Thyroid gland (tissue), 4 donors: ENCODE measurements at places on chromosomes 2 and 18. TPM values are rescaled to one million over a fixed set of nuclear protein-coding genes. Genes with fewer than 3 reads are reported as not detected.

GRCh38 chr2:218569661-218570500 lies 1.2 kb downstream of the CNOT9 start:
- DNase-seq, result no peak

MAP3K19 gene
- total RNA-seq, result 0.15 TPM

TBR1 gene
- total RNA-seq, result not detected

CNDP1 gene
- not detected for total RNA-seq

- peak; percentile 21 for DNase-seq
Measured at GRCh38 chr18:9684881-9685614, 23.1 kb upstream of the RAB31 start.

RNF152 gene
- 19.4 TPM for total RNA-seq

DNA sequence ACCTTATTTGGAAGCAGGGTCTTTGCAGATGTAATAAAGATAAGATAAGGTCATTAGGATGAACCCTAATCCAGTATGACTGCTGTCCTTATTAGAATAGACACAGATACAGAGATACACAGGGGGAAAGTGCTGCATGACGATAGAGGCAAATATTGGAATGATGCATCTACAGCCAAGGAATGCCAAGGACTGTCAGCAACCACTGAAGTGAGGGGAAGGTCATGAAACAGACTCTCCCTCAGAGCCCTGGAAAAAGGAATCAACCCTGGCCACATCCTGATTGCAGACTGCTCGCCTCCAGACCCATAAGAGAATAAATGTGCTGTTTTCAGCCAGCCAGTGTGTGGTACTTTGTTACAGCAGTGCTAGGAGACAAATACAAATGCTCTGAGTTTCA lies 14.8 kb downstream of the TMEM237 start:
- DNase-seq, result no peak

FOXI3 gene
- total RNA-seq, result not detected

PROC gene
- total RNA-seq, result not detected

DNA sequence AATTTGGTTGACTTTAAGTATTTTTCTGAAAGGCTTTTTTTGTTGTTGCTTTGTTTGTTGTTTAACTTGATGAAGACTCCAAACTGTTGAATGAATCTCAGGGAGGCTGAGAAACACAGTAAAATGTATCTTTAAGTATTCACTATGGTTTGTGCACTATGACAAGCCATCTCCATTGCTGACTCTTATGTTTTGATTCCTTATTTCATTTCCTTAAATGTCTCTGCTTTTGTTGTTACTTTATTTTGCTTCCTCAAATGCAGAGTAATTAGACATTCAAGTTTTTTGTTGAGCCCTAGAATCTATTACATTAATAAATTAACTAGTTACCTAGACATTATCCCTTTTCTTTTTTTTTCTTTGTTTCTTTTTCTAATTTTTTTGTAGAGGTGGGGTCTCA lies 46.3 kb upstream of the SLC39A10 start:
- no peak for DNase-seq

SYT4 gene
- not detected for total RNA-seq

DNA sequence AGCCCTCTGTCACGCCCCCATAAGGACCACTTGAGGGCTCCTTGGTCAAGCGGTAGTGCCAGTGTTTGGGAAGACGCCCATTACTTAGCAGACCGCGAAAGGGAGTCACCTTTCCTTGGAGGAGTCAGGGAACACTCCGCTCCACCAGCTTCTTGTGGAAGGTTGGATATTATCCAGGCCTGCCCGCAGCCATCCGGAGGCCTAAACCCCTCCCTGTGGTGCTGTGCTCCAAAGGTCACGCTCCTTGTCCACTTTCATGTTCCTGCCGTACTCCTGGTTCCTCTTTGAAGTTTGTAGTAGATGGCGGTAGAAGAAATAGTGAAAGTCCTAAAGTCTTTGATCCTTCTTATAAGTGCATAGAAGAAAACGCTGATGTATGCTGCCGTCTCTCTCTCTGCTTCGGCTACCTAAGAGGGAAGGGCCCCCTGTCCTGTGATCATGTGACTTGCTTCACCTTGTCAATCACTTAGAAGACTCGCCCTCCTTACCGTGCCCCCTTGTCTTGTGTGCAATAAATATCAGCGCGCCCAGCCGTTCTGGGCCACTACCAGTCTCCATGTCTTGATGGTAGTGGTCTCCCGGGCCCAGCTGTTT lies 1.7 kb upstream of the CATIP start:
- DNase-seq, result peak; percentile 97

GRCh38 chr2:113692698-113693428 lies 63.6 kb downstream of the SLC35F5 start:
- DNase-seq, result no peak

DNA sequence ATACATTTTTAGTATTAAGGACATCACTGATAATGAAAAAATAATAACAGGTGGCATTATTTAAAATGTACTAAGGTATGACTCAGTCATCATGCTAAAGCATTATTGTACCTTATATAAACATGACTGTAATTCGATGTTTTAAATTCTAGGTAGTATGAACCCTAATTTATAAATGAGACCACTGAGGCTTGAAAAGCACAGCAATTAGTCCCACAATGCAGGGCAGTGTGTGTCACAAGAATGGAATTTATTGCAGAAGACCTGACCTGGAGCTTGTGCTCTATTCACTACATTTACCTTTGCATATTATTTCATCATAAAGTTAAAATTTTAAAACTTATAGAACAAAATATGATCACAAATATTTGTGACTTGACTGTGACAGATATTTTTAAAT lies 358.5 kb upstream of the DSEL start:
- DNase-seq, result no peak

GRCh38 chr18:56238576-56238975 lies 399.8 kb downstream of the TXNL1 start:
- DNase-seq, result no peak

GRCh38 chr2:71606244-71606643 lies 152.9 kb downstream of the DYSF start:
- no peak for DNase-seq

- no peak for DNase-seq
Measured at GRCh38 chr2:222268311-222268990, 30.3 kb downstream of the PAX3 start.

DNA sequence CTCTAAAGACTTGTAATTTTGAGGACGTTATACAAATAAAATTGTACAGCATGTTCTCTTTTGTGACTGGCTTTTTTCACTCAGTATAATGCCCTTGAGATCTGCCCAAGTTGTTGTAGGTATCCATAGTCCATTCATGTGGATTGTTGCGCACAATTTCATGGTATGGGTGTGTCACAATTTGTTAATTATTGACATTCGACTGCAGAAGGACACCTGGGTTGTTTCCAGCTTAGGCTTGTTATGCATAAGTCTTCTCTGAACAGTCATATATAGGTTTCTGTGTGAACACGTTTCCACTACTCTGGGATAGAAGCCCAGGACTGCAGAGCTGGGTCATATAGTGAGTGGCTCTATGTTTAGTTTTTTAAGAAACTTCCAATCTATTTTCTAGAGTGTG lies 800.8 kb upstream of the SALL3 start:
- DNase-seq, result no peak

- no peak for DNase-seq
Measured at GRCh38 chr2:134252092-134252750, 1.7 kb upstream of the MGAT5 start.

- DNase-seq, result no peak
Measured at GRCh38 chr2:160910681-160911080, 249.5 kb upstream of the TANK start.

GRCh38 chr2:89850481-89850880 lies 1159.0 kb downstream of the RPIA start:
- no peak for DNase-seq

DNA sequence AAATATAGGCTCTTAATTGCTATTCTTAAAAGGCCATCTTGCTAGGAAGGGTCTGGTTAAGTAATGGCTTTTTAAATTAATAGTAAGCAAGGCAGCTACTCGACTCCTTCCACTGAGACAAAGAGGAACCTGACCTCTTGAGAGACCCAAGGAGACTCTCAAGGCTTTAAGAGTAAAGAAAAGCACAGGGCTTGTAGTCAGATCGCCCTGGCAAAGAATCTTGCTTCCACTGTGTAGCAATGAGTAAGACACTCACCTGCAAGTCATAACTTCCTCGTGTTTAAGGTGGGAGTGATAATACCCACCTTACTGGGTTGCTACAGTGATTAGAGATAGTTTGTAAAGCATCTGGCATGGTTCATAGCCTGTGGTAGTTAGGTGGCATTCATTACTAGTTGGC lies 274.5 kb downstream of the TSN start:
- DNase-seq, result no peak

GRCh38 chr2:177326591-177326990 lies 62.1 kb upstream of the NFE2L2 start:
- no peak for DNase-seq

DNA sequence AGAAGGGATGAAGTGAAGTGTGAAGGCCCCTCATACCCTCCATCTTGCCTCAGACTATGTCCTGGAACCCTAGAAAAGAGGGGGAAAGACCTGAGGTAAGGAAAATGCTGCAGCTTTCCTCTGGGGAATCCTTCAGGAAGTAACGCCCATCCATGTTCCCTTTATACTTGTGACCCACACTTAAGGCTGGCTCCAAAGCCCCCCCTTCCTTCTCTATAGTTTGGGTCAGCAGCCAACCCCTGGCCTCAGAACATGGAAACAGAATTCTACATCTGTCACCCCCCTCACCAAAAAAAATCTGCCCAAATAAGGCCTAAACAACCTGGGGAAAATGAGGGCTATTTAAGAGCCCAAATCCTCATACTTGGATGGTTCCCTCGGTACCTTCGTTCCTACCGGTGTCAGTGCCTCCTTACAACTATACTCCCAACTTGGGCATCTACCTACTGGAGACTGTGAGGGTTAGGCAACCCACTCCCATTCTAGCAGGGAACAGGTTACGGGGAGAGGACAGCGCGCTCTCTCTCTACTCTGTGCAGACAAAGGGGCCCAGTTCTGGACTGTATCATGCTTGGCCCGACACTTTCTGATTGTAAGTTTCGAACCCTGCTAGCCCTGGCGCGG lies 689 bp downstream of the OST4 start:
- DNase-seq, result no peak

DNA sequence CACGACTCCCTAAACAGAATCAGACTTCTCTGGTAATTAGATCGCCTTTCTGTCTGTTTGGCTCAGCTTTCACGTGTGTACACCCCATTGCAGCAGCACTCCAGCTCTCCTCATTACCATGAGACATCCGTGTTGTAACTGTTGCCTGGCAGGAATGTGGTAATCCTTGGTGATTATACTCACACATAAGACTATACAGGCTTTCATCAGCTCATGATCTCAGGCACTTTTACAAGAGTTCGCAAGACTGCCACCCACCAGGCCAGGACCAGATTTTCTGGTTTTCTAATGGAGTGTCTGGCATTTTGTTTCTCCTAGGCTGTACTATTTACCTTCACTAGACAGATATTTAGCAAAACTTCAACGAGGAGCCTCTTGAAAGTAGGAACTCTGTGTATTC lies 50.2 kb downstream of the ACVR1 start:
- DNase-seq, result peak; percentile 79

DNA sequence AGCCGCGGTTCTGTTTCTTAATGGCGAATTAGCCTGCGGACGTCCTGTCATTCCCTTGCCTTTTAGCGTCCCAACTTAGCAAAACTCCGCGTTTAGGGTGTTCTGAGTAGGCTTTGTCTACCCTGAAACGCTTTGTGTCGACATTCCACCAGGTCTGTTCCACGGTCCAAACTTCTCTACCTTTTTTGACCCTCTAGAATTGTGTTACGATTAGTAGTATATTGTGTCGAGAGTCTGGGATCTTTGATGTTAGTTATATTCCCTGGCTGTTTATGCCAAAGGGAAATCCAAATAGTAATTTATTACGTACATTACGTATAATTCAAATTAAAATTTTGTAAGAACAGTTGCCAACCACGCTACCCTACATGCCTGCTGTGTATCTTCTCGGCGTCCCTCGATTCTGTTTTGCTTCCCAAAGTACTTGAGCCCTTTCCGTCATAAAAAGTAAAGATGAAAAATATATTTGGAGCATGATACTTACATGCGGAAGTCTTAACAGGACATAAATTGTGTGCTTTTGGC lies 495 bp upstream of the TTC32 start:
- DNase-seq, result no peak

KLF7 gene
- total RNA-seq, result 26.8 TPM

GRCh38 chr2:65656160-65656718 lies 223.8 kb upstream of the SPRED2 start:
- no peak for DNase-seq

DNA sequence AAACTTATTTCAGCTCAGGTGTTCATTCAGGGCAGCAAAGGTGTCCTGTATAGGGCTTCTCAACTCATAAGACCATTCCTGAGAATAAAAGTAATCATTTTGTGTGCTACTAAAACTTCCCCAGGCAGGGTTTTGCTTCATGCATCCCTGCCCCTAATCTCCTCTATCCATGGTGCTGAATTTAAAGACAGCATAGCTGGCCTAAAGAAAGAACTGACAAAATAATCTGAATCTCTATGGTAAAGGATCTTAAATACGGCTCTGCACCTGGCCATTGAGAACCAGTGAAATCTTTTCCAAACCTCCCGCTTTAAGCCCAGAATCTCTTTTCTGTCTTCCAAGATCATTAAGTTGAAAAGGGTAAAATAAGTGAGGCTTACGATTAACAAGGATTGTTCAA lies 292.1 kb upstream of the KLHL29 start:
- DNase-seq, result no peak

DNA sequence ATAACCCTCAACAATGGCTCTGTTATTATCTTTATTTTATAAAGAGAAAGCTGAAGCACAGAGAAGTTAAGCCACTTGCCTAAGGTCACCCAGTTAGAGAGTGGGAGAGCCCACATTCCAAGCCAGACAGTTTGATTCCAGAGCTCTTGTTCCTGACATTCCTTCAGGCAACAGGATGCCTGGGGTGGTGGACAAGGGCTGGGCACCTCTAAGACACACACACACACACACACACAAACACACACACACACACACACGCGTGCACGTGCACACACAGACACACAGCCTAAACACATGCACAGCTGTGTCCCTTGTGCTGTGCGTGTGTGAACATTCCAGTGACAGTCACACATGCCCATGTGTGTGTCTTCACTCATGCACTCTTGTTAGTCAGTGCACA lies 26.4 kb downstream of the CELF4 start:
- DNase-seq, result no peak

DNA sequence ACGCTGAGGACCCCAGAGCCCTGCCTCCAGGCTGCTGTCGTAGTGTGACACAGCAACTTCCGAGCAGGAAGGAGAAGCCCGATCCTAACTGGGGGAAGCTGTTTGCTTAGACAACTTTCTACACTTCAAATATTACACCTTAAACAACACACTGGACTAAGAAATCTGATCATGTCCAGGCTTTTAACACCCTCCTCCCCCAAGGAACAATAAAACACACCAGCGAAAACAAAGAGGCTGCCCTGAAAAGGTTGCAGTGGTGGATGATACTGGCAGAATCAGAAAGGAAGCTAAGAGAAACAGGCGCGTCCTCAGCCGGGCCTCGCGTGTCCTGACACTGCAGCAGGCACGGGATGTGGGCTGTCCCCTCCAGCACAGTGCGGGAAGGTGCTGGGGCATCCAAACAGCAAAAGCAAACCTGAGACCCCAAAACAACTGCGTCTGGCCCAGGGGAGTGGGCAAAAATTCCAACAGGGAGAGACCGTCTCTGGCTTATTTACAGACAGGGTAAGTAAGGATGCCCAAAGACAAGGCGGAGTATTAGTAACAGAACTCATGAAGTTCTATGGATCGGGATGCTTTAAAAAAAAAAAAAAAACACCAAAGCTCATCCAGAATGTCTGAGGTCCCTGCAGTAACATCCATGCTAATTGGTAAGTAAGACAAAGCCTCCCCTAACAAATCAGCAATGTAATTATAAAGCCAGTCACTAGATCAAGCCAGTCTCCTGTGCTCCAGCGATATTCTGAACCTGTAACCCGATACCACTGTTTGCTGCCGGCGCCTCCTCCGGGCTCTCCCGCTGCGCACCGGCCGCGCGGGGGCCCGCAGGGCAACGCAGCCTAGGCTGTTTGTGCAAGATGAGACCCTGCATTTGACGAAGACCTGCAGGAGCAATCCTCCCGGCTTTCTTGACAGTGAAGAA lies 9.0 kb downstream of the SERTAD2 start:
- peak; percentile 88 for DNase-seq
